ENCODE measurements at places on chromosomes 4 and X.

DNA sequence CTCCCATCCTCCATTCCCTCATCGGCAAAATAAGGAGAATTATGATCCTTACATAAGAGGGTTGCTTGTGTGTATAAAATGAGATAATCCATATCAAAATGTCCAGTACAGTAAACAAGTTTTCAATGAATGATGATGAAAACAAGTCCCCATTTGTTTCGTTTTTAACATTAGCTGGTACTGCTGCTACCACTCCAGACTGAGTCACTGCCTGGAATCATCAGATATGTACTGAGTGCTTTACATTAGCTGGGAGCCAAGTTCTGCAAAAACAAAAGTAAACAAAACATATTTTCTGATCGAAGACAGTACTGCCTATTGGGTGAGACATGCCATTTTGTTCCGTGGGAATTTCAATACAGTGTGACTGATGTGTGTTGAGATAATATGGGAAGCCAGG, 123.2 kb upstream of the IGFBP7 start:
- no peak for DNase-seq

DNA sequence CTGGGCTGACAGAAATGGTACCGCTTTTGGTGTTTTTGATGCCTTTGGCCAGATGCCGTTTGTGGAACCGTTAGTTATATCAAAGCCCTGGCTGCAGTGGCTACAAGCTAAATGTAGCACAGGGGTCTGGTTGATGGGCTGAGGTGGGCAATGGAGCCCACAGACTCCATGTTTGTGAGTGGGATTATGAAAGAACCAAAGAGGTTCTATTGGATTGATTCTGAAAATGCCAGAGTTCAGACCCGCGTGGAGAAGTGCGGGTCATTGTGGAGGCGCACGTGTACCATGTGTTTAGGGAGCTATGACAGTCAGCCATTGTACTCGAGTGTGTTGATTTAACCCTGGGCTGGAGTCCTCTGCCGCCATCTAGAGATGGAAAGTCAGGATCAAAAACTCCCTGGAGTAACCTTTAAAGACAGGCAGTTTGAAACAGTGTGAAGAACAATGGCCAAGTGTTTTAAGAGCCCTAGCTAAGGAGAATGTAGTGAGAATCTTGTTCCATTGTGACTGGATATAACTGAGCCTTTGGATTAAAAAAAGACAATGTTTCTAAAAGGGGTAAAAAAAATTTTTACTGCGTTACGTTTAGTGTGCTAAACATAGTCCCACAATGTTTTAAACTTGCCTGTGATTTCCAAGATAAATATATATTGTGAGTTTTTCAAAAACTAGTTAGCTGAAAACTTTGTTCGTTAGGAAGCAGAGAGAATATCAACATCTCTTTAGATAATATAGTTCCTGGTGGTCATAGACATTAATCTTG, 12.7 kb downstream of the ART3 start:
- DNase-seq: no peak

DNA sequence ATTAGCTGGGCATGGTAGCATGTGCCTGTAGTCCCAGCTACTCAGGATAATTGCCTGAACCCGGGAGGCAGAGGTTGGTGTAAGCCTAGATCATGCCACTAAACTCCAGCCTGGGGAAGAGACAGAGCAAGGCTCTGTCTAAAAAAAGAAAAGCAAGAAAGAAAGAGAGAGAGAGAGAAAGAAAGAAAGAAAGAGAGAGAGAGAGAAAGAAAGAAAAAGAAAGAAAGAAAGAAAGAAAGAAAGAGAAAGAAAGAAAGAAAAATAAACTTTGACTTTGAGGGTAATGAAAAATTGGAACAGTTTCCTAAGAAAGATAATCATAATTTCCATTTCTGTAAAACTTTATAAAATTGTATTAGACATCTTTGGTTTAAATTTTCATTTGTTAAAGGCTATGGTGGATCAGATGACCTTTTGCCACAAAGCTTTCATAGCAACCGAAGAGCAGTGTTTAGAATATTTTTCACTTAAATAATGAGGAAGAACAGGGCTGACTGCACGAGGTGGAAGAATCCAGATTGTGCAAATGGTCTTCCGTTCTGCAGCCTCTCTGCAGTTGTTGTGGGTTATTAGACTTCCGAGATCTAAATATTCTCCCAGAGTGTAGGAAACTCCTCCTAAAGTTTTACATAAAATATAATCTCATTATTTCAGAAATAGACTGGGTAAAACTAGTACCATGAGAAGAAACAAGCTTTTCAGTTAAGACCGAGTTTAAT, 55.9 kb downstream of the RBM47 start:
- no peak for DNase-seq

GRCh38 chr4:151163855-151164254, 64.4 kb downstream of the RPS3A start:
- DNase-seq: no peak

- DNase-seq: no peak
Observed at GRCh38 chr4:19300213-19300612, 951.5 kb upstream of the SLIT2 start.

GRCh38 chr4:53563824-53564223, 27.5 kb downstream of the LNX1 start:
- no peak for DNase-seq

- no peak for DNase-seq
Observed at GRCh38 chr4:67035501-67035900, 509.8 kb downstream of the CENPC start.
